MG63 (cell line): ENCODE measurements at places on chromosomes 2 and 18.

DNA sequence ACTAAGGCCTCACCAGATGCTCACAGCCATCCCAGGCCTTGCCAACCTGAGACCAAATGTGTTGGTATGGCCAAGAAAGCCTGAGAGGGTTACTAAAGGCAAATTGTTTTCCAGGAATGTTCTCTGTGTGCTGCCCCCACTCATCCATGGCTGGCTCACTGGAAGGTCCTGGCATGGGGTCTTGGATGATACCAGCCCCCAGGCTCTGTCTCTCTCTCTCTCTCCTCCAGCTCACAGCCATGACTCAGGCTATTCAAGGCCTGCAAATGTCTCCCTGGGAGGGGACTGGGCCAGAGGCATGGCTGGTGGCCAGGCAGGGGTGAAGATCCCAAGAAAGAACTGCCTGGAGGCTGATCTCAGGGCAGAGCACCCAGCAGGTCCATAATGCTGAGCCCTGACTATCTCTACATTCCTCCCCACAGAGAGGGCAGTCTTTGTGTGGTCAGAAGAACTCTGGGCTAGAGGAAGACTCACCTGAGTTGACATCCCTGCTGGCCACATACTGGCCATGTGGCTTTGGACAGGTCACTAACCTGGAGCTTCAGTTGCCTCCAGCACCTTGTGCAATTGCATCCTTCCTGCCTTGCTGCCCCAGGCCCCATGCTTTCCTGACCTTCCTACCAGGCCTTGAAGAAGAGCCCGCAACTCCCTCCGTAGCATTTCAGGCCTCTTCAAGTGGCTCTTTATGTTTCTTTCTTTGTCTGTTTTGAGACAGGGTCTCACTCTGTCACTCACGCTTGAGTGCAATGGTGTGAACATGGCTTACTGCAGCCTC is 150.4 kb downstream of the ZFP36L2 start:
- DNase-seq = peak; percentile 99

- DNase-seq = no peak
Observed at GRCh38 chr2:29444150-29444549, 328.9 kb downstream of the CLIP4 start.

GRCh38 chr2:200459101-200459500 is 50.8 kb downstream of the KCTD18 start:
- DNase-seq = no peak

DNA sequence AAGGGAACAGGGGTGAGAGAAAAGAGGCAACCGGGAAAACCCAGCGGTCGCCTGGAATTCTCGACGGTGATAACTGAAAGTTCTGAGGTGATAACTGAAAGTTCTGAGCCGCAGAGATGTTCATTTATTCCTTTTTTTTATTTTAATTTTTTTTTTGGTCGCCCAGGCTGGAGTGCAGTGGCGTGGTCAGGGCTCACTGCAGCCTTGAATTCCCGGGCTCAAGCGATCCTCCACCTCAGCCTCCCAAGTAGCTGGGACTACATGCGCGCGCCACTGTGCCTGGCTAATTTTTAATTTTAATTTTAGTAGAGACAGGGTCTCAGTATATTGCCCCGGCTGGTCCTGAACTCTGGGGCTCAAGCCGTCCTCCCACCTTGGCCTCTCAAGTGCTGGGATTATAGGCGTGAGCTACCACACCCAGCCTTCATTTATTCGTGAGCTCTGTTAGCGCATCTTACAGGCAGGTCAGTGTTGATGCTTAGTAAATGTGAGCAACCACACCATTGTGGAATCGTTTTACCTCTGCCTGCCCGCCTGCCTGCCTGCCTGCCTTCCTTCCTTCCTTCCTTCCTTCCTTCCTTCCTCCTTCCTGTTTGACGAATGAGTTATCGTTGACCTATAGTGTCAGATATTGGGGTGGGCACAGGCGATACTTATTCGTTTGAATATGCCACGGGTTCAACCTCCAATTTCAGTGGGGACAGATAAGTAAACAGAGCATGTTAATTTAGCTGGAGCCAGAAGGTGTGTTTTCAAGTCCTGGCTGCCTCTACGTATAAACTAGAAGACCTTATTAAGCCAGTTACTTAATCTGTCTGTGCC is 557 bp upstream of the E2F6 start:
- no peak for DNase-seq

- DNase-seq = no peak
Observed at GRCh38 chr2:172763079-172763478, 27.4 kb downstream of the RAPGEF4 start.

DNA sequence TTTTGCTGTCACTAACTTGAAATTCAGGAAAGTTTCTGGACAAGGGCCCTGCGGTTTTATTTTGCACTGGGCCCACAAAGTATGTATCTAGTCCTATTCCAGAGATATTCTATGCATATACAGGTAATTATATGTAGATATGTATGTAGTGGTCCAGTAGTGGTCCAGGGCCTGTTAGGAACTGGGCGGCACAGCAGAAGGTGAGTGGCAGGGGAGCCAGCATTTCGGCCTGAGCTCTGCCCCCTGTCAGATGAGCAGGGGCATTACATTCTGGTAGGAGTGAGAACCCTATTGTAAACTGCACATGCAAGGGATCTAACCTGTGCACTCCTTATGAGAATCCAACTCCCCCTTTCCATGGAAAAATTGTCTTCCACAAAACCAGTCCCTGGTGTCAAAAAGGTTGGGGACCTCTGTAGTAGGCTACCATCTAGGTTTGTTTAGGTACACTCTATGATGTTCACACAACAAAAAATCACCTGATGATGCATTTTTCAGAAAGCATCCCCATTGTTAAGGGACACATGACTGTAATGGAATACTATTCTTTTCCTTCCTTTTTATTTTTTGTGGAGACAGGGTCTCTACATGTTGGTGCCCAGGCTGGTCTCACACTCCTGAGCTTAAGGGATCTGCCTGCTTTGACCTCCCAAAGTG is 2.8 kb upstream of the PPP4R3B start:
- DNase-seq = peak; percentile 6

GRCh38 chr2:34110392-34110791 is 511.3 kb upstream of the FAM98A start:
- no peak for DNase-seq

- no peak for DNase-seq
Observed at GRCh38 chr2:30179536-30179935, 32.7 kb downstream of the YPEL5 start.
